Kidney capillary endothelial cell (primary cell): ENCODE measurements at places on chromosomes 1 and 21.

GRCh38 chr1:180811886-180812285 lies 100.8 kb upstream of the KIAA1614 start:
- DNase-seq, result no peak

DNA sequence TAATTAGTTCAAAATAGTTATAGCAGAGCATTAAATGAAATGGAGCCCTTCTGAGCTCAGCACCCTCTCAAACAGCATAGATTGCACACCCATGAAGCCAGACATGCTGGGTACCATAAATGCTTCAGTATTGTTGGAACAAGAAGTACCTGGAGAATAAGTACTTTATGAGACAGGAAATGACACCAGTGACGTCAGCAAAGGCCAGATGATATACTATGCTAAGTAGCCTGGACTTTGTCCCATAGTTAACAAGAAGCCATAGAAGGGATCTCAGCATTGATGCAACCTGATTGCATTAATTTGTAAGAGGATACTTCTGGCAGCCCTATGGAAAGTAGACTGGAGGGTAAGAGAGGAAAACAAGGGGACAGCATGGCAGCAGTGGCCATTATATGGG lies 16.3 kb upstream of the GADD45A start:
- no peak for DNase-seq

- no peak for DNase-seq
Observed at GRCh38 chr1:201491896-201492511, 14.9 kb downstream of the CSRP1 start.

GRCh38 chr1:11355559-11356475 lies 82.8 kb downstream of the UBIAD1 start:
- no peak for DNase-seq

GRCh38 chr1:210233495-210234328 lies 1.1 kb downstream of the SERTAD4 start:
- peak; percentile 84 for DNase-seq

- DNase-seq, result no peak
Observed at GRCh38 chr1:6466023-6466422, at the start of gene TNFRSF25. Gene TNFRSF25, minus strand, starts transcription at chr1:6466173. Its CDS starts 66 bp downstream, at chr1:6466107.

DNA sequence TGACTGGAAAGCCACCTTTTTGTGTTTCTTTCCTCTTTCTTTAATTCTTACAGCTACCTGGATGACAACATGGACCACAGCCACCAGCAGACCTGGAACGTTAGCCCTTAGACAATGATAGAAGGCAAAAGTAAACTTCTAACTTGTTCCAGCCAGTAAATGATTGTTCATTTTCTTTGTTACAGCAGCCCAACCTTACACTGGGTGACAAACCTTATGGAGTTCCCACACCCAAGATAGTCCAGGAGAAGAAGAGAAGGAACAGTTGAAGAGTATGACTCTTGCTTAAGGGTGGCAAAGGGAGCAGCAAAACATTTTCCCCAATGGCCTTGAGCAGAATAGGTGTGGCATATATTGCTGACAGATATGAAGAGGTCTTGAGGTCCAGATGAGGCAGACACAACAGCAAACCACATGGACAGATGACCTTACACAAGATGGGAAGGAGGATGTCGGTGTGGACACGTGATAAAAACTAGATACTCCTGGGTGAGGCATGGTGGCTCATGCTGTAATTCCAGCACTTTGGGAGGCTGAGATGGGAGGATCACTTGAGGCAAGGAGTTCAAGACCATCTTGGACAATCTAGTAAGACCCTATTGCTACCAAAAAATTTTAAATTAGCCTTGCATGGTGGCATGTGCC lies 11.8 kb upstream of the FAM76A start:
- no peak for DNase-seq

DNA sequence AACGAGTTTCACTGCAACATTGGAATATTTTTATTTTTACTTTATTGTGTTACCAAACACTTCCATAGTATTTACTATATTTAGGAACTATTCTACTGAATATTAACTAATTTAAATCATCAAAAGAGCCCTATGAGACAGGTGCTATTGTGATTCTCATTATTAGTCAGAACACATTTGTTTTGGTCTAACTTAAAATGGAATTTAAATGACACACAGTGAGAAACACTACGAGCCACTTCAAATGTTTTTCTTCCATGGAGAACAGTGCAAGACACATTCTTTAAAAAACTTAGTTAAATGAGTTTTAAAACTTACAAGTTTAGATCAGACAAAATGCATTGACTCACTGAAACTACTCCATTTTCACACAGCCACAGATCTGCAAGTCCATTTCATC lies 6.6 kb upstream of the TRAF3IP3 start:
- DNase-seq, result no peak

- no peak for DNase-seq
Observed at GRCh38 chr1:44270686-44271628, 57.7 kb downstream of the DMAP1 start.

- no peak for DNase-seq
Observed at GRCh38 chr1:224872832-224873433, 56.5 kb upstream of the DNAH14 start.

- DNase-seq, result no peak
Observed at GRCh38 chr1:169060043-169060722, 46.3 kb upstream of the ATP1B1 start.

GRCh38 chr21:23130308-23130707 lies 2132.1 kb downstream of the NCAM2 start:
- DNase-seq, result no peak

- no peak for DNase-seq
Observed at GRCh38 chr21:25149022-25149421, 458.3 kb downstream of the MRPL39 start.

DNA sequence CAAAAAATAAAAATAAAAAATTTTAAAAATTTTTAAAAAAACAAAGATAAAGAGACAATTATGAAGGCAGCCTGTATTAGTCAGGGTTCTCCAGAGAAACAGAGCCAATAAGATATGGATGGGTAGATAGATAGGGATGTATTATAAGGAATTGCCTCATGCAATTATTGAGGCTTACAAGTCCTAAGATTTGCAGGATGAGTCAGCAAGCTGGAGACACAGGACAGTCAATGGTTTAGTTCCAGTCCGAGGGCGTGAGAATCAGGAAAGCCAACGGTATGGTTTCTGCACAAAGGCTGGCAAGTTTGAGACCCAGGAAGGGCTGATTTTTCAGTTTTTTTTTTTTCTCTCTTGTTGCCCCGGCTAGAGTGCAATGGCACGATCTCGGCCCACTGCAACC lies 24.1 kb upstream of the EIF4G3 start:
- no peak for DNase-seq

- DNase-seq, result peak; percentile 19
Observed at GRCh38 chr1:147669469-147670318, 630 bp downstream of the ACP6 start.

DNA sequence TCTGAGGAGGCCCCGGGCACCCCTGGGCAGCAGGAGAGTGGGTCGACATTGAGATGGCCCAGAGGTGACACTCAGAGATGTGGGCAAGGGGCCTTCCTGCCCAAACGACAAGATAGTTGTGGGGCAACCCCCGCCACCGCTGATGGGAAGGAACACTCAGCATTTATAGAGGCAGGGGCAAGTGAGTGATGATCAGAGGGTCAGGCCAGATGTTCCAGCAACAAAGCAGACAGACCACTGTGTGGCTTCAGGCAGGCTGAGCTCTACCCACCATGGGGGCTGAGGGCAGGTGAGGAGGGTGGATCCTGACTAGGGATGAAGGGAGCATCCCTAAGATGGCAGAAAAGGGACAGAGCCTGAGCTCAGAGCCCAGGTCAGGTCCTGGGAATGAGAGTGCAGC lies 362.7 kb downstream of the PTPRU start:
- no peak for DNase-seq

DNA sequence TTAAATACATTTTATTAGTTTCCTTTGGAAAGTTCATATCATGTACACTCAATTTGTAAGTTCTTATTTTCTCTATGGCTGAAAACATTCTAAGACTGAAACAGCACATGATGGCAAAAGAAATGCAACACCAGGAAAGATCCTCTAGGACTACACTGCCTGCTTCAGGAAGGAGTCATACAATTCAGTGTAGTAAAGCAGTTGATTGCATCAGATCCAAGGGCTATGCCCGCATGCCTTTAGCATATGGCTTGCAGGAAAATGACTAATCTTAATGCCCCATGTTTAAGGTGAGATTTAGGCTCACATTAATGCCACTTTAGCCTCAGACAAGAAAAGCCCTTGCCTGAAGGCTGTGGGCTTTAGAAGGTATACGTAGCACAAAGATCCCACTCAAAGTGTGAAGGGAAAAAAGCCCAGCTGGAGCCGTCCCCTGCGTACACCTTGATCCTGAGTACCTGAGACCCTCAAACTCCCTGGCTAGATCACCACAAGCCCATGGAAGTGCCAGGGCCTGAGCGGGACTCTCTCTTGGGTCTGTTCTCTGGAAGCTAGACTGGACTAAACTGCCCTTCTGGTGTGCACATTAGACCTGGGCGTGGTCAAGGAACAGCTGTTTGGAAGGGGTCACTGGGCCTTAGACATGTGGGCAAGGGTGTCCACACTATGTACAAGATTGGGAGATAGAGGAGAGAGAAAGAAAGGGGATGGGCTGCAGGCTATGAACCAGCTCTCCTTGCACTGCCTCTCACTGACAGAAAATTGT lies 52.9 kb downstream of the ESRRG start:
- DNase-seq, result no peak

DNA sequence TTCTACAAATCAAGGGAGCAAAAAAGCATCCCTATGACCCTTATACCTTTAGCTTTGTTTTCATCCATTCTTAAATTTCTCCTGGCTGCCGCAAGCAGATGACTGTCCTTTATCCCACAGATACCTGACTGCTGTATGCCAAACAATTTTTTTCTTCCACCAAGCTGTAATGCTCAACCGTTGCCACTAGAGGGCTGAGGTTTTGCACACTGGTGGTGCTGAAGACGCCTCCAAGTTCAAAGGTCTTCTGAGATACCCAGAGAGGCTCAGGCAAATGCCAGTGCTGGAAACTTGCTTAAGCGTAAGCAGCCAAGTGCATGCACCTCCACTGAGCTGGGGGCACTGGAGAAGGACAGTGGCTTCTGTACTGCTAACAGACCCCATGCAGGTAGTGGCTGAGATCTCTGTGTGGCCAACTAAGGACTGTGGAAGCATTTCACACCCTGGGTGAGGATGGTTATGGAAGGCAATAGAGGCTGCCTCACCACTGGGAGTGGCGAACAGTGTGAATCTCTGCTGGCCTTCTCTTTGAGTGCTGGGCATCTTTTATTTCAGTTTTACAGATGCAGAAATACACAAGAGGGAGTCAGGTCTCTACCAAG lies 28.5 kb downstream of the CNIH3 start:
- peak; percentile 32 for DNase-seq

- DNase-seq, result no peak
Observed at GRCh38 chr1:202416641-202417040, 68.1 kb downstream of the PPP1R12B start.

DNA sequence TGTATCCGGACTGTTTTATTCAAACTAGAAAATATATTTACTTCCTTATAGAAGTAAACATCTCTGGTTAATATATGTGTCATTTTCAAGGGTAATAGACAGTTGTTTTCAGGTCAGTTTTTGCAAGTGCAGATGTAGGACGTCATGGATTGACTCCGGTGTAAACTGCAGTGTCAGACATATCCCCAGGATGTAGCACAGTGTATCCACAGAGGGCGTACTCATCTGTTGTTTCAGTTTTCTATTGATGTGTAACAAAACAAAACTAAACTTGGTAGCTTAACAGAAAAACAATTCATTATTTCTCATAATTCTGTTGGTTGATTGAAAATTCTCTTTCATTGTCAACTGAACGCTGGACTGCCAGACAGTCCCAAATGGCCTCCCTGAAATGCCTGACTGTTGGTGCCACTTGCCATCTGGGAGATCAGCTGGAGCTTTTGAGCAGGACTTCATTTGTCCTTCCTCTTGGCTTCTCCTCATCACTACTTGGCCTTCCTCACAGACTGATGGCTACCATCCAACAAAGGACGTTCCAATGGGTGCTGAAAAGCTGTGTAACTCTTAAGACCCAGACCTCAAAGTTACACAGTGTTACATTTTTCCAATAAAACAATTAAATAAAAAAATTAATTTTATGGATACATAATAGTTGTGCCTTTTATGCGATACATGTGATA lies 181.6 kb downstream of the NCAM2 start:
- no peak for DNase-seq

DNA sequence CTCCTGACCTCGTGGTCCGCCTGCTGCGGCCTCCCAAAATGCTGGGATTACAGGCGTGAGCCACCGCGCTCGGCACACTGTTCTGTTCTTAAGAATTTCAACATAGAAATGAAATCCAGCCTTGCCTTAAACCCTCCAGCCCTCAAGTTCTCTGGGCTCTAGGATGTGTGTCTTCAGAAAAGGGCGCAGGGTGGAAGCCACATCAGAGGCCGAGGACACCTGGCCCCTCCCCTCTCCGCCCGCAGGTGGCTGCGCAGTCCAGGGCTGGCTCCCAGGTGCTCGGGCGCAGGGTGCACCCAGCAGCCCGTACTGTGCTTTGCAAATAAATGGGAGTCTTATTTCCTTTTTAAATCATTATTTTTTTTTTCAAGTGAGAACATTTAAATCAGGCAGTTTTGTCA lies 2.0 kb upstream of the C1orf174 start:
- no peak for DNase-seq

- DNase-seq, result no peak
Observed at GRCh38 chr1:211910913-211911485, 80.4 kb upstream of the LPGAT1 start.

GRCh38 chr1:53286955-53287354 lies 40.9 kb downstream of the LRP8 start:
- no peak for DNase-seq

- DNase-seq, result peak; percentile 77
Observed at GRCh38 chr1:9766759-9767442, 56.9 kb downstream of the CLSTN1 start.

DNA sequence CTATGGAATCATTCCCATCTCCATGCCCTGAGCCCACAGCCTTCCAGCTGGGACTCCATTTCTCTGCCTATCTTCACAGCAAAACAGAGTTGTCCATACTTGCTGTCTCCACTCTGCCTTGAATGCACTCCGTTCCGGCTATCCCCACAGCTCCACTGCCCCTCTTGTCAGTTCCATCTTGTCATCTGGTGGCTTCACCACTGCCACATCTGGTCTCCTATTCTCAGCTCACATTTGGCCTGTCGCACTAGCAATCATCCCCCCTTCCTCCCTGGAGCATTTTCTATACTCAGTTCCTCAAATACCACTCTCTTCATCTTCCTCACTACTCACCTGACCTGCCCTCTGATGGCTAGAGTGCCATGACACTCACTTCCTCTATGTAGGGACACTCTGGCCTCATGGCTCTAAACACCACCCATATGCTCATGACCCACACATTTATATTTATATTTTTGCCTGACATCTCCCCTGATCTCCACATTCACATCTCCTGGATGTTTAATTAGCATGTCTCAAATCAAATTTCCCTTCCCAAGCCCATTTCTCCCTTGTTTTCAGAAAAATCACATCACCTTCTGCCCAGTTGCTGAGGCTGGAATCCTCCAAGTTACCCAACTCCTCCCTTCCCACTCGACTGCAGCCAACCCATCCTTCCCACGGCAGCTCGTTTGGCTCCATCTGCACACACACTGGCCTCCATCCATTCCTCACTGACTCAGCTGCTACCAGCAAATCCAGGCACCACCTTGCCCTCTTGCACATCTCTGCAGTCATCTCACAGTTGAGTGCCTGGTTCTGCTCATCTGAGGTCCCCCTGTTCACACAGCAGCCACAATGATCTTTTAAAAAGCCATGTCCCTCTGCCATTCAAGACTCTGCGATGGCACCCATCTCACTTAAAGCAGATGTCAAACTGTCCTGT lies 6.1 kb downstream of the ZNF692 start:
- DNase-seq, result no peak
